ENCODE measurements at places on chromosomes 12 and 14.

DNA sequence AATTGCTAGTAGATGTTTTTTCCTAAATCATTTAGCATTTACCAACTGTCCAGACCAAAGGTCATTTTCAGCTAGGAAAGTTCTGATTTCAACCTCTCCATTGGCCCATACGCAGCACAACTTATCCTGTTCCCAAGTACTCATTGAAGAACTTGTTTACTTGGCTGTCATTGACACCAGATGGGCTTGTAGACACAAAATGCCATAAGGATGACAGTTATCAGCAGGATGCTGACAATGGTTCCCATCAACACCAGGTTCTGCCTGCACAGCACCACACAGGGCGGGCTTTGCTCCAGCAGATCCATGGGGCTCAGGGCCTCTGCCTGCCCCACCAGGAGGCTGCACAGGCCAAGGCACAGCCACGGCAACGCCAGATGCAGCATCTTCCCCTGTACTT lies 36.5 kb upstream of the TMPRSS12 start:
- DNase-seq: no peak

DNA sequence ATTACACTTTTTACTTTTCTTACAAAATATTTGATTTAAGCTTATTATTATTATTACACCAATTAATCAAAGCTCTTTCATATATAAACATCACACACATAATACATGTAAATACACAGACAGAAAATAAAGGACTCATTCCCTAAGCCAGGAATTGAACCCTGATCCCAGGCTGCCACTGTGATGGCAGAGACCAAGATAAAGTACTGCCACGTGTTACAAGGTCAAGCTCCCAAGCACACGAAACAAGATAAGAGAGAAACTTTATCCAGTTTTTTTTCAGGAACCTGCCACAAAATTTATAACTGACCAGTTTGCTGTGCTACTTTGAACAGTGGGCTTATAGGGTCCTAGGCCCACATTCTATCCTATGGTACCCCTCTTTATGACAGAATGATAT lies 111.3 kb downstream of the EML1 start:
- no peak for DNase-seq

GRCh38 chr12:132205271-132206045 lies 61.2 kb downstream of the NOC4L start:
- no peak for DNase-seq

GRCh38 chr12:93914281-93914680 lies 234.1 kb upstream of the PLXNC1 start:
- no peak for DNase-seq

DNA sequence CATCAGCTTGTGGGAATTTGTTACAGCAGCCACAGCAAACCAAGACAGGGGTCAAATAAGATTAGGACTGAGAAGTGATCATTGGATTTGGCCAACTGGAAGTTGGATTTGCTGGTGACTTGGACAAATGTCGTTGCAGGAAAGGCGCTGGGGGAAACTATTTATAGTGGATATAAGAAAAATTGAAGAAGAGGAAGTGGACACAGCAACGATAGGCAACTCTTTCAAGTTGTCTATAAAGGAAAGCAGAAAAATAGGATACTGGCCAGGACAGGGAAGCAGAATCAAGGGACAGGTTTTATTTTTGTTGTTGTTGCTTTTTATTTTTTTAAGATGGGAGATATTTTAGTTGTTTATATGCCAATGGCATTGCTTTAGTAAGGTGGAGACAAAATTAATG lies 56.2 kb upstream of the RTRAF start:
- no peak for DNase-seq

GRCh38 chr14:104322531-104323366 lies 184.4 kb downstream of the KIF26A start:
- no peak for DNase-seq

DNA sequence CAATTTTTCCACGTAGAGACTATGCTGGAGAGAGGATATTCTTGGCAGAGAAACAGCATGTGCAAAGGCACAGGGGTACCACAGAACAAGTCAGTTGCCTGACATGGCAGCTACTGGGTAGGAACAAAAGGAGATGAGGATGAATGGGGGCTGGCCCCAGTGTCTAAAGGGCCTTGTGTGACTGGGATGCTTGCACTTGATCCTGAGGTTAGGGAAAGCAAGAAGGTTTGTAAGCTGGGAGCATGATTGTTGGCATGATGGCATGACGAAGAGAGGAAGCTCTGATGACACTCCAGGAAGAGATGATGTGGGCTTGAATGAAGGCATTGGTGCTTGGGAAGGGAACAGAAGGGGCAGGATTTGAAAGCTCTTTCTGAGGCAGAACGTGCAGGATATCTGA lies 139.1 kb downstream of the ZFP36L1 start:
- DNase-seq: no peak

DNA sequence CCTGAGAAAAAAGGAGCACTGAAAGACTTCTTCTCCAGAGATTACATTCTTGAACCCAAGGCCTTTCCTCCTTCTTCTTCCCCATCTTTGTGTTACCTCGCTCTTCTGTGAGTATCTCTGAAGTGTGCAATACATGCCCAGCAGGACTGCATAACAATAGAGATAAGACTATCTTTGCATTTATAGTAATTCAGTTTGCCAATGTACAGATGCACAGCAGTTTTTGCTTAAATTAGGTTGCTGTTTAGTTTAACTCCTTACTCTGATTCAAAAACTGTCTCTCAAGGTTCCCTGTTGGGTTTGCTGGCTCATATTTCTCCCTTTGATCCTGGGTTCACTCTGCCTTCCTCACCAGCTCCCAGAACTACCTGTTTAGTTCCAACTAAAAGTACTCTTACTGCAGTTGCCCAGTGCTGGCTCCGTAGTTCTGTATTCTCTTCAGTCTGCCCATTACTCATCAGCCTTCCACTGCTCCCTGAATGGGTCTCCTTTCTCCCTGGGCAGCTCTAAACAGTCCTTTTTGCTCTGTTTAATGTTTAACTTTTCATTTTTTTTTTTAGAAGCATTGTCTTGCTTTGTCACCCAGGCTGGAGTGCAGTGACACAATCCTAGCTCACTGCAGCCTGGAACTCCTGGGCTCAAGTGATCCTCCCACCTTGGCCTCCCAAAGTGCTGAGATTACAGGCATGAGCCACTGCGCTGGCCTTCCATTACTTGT lies 180.6 kb upstream of the CAND1 start:
- DNase-seq: no peak

- no peak for DNase-seq
These were observed 30.2 kb downstream of the TTC9 start for GRCh38 chr14:70671652-70672644.

GRCh38 chr14:103739466-103739792 lies 23.8 kb downstream of the ZFYVE21 start:
- no peak for DNase-seq

GRCh38 chr12:52945389-52946232 lies 3.3 kb upstream of the KRT18 start:
- no peak for DNase-seq

- DNase-seq: no peak
These were observed 15.4 kb downstream of the NTF3 start for GRCh38 chr12:5447320-5447719.

DNA sequence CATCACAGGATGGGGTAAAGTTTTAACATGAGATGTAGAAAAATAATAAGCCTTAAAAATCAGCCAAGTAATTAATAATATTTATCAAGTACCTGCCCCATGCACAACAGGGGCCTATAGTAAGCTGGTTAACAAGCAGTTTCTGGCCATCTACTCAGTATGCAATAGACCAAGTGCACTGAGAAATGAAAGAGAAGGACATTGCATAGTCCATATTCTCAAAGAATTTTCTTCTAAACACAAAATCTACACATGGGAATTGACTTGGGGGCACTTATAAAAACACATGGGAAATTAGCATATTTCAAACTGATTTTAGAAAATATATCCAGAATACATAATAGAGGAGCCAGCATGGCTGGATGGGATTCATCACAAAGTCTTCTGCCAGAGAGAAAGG lies 109.5 kb downstream of the DIO2 start:
- DNase-seq: no peak

DNA sequence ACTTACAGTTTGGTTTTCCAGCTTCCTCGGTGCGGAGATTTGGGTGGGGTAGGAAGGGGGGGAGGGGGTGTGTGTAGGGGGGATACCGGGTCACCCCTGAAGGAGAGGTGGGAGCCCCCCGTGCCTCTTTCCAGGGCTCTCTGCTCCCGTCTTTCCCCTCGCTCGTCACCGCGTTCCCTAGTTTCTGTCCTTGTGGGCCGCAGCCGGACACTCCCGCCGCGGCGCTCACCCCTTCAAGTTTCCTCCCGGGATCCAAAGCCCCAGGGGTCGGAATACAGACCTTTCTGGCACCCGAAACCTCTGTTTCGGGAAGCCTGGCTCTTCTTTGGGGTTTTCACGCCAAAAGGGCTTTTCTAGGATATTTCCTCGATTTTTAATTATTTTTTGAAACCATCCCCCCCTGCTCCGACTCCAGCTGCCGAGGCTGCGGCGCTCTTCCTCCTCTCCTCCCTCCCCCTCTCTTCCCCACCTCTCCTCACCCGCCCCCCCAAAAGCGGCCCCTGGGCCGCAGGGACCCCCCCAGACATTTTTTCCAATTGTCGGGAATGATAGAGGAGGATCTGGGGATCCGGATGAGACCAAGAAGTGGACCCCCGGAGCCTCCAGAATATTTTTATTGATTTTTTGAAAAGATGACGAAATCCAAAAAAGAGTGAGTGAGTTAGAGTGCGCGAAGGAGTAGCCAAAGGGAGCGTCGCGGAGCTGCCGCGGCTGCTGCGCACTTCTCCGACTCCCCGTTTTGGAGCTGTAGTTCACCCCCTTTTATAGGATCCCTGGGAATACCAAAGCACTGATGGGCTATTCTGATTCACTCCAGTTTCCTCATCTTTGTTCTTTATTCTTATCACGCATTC lies 1.7 kb downstream of the CCND2 start:
- DNase-seq: no peak

GRCh38 chr12:127133675-127134335 lies 1133.2 kb upstream of the TMEM132C start:
- DNase-seq: no peak

DNA sequence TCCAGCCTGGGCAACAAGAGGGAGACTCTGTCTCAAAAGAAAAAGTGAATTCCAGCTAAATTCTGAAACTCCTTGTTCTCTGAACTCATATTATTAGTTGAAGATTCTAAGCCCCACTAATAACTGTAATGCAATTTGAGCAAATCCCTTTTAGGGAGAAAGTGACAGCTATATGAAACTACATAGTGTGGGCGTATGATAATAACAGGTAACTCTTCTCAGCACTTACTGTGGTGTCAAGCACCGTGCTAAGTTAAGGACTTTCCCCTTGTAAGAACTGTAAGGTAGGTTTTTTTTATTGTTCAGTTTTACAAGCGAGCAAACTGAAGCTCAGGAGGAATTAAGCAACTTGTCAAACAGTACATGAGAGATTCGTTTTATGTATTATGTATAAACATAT lies 5.4 kb downstream of the ANKRD13A start:
- DNase-seq: no peak

DNA sequence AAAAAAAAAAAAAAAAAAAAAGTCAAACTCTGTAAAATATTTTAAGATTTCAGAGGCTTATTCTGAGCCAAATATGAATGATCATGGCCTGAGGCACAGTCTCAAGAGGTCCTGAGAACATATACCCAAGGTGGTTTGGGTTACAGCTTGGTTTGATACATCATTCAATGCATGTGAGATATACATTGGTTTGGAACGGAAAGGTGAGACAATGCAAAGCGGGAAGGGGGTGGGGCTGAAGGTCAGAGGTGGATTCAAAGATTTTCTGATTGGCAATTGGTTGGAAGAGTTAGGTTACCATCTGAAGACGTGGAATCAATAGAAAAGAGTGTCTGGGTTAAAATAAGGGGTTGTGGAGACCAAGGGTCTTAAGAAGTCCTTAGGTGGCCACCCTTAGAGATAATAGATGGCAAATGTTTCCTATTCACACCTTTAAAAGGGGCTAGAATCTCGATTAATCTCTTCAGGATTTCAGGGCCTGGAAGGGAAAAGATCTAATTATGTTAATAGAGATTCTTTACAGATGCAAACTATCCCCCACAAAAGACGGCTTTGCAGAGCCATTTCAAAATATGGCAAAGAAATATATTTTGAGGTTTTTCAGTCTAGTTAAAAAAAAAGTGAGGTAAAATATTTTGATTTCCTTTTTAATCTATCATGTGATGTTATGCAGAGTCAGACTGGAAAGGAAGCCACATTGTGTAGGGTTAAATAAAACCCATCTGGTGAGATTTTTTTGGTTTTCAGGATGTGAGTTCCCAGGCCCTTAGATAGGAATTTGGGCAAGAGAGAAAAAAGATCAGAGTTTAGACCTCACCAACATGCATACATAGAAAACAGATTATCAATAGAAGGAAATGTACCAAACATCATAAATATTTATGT lies 173.8 kb upstream of the CNOT2 start:
- DNase-seq: no peak

GRCh38 chr14:31895646-31896045 lies 181.5 kb upstream of the ARHGAP5 start:
- DNase-seq: no peak

DNA sequence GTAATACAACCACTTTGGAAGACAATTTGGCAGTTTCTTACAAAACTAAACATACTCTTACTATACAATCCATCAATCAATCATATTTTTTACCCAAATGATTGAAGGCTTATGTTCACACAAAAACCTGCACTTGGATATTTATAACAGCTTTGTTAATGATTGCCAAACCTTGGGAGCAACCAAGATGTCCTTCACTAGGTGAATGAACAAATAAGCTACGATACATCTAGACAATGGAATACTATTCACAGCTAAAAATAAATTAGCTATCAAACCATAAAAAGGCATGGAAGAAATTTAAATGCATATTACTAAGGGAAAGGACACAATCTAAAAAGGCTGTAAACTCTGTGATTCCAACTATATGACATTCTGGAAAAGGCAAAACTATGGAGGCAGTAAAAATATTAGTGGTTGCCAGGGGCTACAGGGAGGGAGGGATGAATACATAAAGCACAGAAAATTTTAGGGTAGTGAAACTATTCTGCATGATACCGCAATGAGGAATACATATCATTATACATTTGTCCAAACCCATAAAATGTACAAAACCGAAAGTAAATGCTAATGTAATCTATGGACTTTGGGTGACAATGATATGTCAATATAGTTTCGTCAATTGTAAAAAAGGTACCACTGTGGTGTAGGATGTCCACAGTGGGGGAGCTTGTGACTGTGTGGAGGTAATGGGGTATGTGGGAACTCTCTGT lies 70.5 kb downstream of the GPR65 start:
- DNase-seq: no peak

GRCh38 chr12:79439175-79439825 lies 251.5 kb downstream of the PAWR start:
- DNase-seq: no peak

DNA sequence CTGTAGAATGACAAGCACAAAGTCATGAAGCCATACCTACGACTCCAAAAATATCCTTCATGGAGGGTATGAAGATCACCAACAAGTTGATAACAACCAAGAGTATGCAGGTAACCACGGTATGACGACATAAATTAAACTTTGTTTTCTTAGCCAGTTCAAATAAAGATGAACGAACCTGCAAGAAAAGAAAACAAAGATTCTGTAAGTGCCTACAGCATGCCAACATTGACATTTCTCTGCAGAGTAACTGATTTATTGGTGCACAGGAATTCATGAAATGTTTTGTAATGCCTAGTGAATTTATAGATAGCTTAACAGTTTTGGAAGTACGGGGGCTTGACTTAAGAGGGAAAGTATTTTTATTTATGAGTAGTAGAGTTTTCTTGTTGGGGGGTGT lies 71.0 kb downstream of the SLC38A1 start:
- no peak for DNase-seq

GRCh38 chr14:92280554-92281262 lies 42.3 kb upstream of the SLC24A4 start:
- no peak for DNase-seq

GRCh38 chr12:32926963-32927362 lies 30.4 kb upstream of the PKP2 start:
- DNase-seq: no peak

Data from central memory CD8-positive, alpha-beta T cell (primary cell).